ENCODE measurements at places on chromosomes 1 and 21. TPM values are rescaled to one million over a fixed set of nuclear protein-coding genes. Genes with fewer than 3 reads are reported as not detected.

OR2L8 gene
- not detected for total RNA-seq

DNA sequence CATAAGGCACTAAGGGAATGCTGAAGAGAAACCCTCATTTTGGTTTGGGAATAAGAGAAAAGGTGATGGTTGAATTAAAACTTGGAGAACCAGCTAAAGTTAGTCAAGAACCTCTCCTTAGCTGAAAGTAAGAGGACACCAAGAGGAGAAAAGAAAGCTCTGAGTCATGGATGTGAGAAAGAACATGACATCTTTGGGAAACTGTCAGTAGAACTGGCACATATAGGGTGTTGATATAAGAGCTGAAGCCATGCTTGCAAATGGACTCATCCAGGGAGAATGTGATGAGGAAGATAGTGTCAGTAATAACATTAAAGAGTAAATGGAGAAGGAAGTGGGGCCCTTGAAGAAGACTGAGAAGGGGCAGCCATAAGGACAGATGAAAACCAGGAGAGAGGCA is 54.3 kb downstream of the LRRC8C start:
- ATAC-seq: no peak

HTR1D gene
- not detected for total RNA-seq

SMCP gene
- not detected for total RNA-seq

GRCh38 chr1:58830291-58830690 is 46.4 kb upstream of the JUN start:
- no peak for ATAC-seq

GRCh38 chr1:238474263-238474662 is 583.5 kb upstream of the ZP4 start:
- ATAC-seq: no peak

GRCh38 chr21:15027056-15027455 is 37.7 kb downstream of the NRIP1 start:
- no peak for ATAC-seq

- ATAC-seq: no peak
Observed at GRCh38 chr21:27953340-27954045, 986.6 kb upstream of the ADAMTS5 start.

GRCh38 chr1:35164893-35165292 is 28.1 kb downstream of the SFPQ start:
- no peak for ATAC-seq

C1orf105 gene
- not detected for total RNA-seq

DNA sequence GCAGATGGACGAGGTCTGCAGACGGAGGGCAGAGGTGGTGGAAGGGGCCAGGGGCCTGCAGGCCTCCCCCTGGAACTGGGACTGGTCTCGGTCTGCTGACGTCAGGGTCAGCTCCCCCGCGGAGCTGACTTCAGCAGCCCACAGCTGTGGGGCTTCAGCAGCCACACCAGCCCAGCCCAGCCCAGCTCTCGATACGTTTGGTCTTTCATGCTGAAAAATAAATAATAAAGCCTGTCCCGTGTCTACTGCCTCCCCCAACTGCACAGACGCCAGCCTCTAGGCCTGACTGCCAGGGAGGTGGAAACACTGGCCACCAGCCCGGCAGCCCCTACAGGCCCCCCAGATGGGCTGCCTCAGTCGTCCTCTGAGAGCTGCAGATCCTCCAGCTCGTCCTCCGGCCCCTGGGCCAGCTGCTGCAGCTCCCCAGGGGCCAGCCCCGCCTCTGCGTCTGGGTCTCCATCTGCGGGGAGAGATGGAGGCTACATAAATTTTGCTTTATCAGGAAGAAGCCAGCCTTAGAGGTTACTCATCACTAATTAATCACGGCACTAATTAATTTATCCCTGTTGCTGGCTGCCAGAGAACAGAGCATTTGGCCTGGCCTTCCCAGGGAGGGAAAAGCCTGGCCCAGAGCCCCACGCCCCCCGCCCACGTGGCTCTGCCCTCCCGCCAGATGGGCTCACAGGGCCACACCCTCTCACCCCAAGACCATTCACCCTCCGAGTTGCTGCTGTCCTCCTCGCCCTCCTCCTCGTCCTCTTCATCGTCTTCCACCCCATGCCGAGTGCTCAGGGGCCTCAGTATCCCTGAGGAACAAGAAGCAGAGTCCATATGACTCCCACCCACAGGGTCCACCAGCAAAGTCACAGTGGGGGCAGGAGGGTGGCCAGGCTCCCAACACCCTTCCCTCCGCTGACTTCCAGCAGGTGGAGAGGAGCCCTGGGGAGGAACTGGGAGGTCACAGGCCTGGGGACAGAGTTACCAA is 14.4 kb downstream of the NOC2L start:
- ATAC-seq: no peak

GFI1 gene
- total RNA-seq: 0.24 TPM

GRCh38 chr1:108357802-108358201 is 92.3 kb upstream of the NBPF6 start:
- peak; percentile 63 for ATAC-seq

DNA sequence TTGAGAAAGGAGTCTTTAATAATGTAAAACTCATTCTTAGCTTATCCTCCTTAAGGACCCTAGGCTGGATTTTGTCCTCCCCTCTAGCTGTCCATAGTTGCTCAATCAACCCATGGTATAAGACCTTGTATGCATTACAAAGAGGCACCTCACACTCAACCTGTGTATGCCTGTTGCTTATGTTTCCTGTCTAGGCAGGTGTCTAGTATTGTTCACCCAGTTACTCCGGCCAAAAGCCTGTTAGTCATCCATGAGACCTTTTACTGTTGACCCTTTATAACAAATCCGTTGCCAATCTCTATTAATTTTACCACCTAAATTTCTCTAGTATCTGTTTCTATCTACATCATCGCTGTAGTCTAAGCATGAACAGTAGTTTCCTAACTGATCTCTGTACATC is 3.7 kb downstream of the LYPLAL1 start:
- peak; percentile 65 for ATAC-seq

Data from esophagus mucosa (tissue), 1 donor.